Regular cardiac myocyte (primary cell): ENCODE measurements at places on chromosomes 2 and 18. TPM values are rescaled to one million over a fixed set of nuclear protein-coding genes. Genes with fewer than 3 reads are reported as not detected.

RAB6C gene
- under 0.01 TPM in 1 of 2 replicates, not detected in the other for total RNA-seq

CCDC74A gene
- 5.0 and 15.2 TPM in 2 replicates for total RNA-seq

ELOA2 gene
- total RNA-seq, result not detected in 2 replicates

GULP1 gene
- 38.7 and 38.9 TPM in 2 replicates for total RNA-seq

PROM2 gene
- under 0.01 and 0.28 TPM in 2 replicates for total RNA-seq

LYG2 gene
- total RNA-seq, result not detected in 2 replicates

NMUR1 gene
- total RNA-seq, result under 0.01 TPM in 1 of 2 replicates, not detected in the other

SPC25 gene
- total RNA-seq, result under 0.01 and 8.6 TPM in 2 replicates
